Activated CD4-positive, alpha-beta T cell treated with anti-CD3 and anti-CD28 coated beads for 48 hours (primary cell): ENCODE measurements at places on chromosomes 2 and 18.

DNA sequence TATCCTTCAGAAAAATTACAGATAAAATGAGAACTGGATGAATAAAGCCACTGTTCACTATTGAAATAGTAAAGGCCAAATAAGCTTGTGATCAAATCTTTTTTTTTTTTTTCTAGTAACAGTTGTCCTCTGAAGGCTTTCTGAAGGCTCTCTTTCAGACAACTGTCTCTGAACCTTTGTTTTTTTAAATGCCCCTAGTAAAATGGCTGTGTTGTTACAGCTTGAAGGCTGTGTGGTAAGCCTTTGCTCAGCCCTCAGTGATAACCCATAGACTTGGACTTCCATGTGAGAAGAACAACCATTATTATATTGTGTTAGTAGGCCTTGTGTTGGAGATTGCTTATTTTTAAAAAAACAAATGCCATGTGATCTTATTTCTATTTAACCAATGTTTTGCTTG lies 17.6 kb downstream of the FMNL2 start:
- DNase-seq: no peak

- no peak for DNase-seq
Observed at GRCh38 chr18:57523171-57523956, 63.1 kb downstream of the FECH start.

GRCh38 chr18:8351161-8351560 lies 258.1 kb upstream of the RAB12 start:
- no peak for DNase-seq

DNA sequence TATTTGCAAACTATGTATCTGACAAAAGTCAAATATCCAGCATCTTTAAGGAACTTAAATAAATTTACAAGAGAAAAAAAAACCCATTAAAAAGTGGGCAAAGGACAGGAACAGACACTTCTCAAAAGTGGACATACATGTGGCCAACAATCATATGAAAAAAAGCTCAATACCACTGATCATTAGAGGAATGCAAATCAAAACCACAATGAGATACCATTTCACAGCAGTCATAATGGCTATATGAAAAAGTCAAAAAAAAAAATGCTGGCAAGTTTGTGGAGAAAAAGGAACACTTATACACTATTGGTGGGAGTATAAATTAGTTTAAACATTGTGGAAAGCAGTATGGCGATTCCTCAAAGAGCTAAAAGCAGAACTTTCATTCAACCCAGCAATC lies 130.3 kb upstream of the LHCGR start:
- DNase-seq: no peak
